ENCODE measurements at places on chromosomes 6 and 20.
A peak's percentile ranks its signal among the peaks of the same experiment; 100 is the strongest.

DNA sequence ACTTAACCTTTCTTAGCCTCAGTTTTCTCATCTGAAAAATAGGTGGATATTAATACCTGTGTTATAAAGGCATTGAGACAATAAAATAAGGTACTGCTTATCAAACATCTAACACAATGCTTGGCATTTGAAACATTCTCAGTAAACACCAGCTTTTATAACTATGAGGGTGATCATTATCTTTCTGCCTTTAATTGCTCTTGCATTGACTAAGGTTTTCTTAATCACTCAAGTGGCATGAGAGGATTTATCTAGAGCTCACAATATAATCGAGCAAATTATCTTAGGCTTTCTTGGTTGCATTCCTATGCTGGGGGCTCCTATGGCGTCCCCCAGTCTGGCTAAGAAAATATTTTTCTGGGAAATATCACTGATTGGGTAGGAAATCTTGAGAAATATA, 716.4 kb upstream of the MARCKS start:
- no peak for DNase-seq

DNA sequence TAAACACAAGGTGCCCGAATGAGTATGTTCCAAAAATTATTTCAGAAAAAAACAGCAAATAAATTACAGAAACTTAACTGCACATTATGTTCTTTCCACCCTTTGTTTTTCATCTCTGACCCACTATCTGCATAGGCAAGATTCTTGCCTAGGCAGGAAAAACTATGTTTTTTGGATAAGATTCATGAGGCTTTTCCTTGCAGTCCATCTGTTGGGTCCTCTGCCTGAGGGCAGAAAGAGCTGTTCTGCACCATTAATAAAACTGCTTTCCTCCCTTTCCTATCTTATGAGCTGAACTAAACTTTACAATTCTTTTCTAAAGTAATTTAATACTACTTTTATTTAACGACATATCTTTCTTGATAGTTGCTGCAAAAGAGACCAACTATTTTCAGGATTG, 21.1 kb downstream of the ENPP1 start:
- DNase-seq = no peak

GRCh38 chr20:25036331-25036936, 21.5 kb downstream of the ACSS1 start:
- no peak for DNase-seq

DNA sequence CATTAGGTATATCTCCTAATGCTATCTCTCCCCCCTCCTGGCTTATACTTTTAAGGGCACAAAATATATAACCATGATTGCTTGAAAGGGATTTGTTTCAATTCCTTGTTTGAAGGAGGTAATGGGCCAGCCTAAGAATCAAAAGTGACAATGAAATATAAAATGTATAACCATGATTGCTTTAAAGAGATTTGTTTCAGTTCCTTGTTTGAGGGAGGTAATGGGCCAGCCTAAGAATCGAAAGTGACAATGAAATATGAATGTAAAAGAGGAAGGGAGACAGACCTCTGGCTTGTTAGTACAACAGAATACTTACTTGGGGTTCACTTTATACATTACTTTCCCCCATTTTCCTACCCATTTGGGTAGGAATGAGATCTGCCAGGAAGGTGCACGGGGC, 55.5 kb downstream of the FOXC1 start:
- no peak for DNase-seq

- DNase-seq = no peak
These were observed 78.6 kb upstream of the PTPRK start for GRCh38 chr6:128599036-128599435.

GRCh38 chr6:56507517-56507916, 135.2 kb downstream of the DST start:
- DNase-seq = no peak

DNA sequence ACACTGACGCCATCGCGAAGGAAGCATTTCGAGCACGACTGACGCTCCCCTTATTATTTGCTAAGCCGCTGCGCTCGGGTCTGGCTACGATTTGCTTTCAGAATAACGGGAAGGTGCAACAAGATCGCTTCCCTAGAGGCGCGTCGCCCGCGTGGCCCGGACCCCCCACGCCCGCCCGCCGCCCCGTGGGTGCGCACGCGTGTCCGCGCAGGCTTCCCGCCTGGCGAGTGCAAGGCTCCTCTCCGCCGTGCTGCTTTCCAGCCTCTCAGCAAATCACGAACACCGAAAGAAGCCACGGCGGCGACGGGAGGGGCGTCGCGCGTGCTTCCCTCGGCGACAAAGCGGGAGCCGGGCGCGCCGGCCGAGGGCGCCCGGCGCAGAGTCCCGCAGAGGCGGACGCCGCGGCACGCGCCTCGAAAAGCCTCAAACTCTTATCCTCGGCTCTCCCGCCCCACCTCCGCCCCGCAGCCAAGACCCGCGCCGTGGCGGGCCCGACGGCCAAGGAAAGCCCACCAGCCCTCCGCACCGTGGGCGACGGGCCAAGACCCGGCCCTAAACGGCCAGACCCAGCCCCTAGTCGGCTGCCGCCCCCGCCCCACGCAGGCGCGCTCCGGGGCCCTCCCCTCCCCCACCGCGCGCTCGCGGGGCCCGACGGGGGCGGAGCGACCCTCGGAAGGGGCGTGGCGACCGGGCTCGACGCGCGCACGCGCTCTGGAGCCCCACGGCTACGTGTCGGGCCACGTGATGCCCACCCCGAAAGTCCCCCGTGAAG, 987 bp upstream of the QKI start:
- peak; percentile 35 for DNase-seq

GRCh38 chr6:132797951-132798868, at the start of gene SLC18B1:
SLC18B1 (minus strand) TSS chr6:132798637; CDS start chr6:132798456, 181 bp downstream.
- DNase-seq = peak; percentile 48

GRCh38 chr6:144104898-144105487, 9.6 kb upstream of the SF3B5 start:
- peak; percentile 51 for DNase-seq

DNA sequence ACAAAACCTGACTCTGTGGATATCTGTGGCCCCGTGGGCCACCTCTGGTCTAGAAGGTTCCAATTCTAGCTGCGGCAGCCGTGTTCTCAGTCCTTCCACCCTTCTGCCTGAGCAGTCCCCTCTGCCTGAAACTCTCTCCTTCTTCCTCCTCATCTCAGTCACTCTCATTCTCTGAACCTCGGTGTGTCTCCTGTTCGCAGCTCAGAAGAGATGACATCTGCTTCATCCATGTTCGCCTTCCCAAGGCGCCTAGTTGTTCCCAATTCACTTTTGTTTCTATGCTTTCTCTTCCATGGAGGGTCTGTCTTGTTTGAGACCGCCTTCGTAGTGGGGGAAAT, 95.5 kb downstream of the CEBPB start:
- DNase-seq = no peak

GRCh38 chr6:124223611-124224345, 420.1 kb downstream of the NKAIN2 start:
- no peak for DNase-seq

- no peak for DNase-seq
These were observed 229.2 kb upstream of the ZFP64 start for GRCh38 chr20:52420805-52421204.

DNA sequence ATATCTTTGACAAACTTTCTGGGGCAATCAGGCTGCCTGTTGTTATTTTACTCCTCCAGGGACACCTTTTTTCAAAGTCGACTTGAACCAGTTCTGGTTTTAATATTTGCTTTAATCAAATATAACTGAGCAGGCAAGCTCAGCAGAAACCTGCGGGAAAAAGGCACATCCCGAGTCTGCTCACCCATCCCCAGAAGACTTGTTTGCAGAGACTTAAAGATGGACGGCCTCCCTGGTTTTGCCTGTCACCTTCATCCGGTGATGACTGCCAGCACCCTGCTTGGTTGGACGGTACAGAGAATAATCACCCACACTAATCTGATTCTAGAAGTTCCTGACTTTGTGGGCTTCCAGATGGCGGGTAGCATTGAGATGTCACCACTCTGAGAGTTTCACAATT, 36.8 kb downstream of the PPP1R3G start:
- DNase-seq = no peak

DNA sequence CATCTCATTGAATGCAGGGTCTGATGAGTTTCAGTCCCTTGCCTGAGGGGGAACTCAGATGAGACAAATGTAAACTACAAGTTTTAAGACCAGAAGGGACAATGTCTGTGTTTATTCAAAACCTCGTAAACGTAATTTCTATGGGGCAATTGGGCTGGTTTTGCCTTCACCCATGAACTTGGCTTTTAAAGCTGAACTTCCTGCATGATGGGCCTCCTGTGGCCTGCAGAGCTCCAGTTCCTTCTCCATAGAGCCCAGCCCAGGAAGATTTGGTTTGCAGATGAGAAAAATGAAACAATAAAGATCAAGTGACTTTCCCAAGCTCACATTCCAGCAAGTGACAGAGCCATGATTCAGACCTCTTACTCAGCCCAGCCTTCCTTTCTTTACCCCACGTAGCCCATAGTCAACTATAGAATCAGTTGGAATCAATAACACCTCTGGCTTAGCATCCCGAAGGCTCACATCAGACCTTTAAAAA, 612.3 kb downstream of the UTRN start:
- no peak for DNase-seq

DNA sequence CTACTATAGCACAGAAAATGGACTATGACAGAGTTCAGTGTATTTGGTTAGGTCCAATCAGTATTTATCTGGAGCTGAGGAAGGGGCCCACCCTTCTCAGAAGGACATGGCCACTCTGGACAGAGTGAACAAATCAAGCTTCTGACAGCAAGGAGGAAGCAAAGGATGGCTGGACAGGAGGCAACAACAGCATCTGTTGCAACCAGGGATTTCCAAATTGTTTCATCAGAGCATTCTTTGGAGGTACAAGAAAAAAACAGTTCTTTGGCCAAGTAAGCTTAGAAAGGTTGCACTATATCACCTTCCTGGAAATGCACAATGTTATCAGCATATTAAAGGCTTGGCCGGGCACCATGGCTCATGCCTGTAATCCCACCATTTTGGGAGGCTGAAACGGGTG, 118.7 kb upstream of the SLC22A16 start:
- DNase-seq = no peak

DNA sequence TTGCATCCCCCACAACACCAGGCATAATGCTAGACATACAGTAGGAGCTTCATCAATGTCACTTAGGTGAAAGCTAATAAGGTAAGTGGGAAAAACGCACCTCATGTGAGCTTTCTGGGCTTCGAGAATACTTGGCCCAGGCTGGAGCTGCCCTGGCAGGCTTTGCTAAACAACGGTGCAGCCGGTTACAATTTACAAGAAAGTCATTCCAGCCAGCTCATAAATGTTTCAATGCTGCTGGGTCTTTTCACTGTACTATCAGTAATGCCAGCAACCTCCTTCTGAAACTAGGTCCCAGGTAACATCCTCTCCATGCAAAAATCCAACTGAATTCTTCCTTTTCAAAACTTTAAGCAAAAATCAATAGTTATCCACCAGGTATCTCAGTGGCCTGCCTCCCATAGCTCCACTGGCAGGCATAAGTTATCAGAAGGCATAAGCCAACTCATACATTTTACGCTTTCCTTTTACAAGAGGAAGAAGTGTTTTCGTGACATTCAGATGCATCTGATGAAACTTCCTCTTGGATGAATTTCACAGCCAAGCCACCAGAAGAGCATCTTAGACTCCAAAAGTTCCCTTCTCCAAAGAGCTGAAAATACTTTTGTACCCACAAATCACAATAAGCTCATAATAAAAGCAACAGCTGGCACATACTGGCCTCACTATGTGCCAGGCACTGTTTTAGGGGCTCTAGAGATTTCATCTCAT, 56.3 kb downstream of the RTN4IP1 start:
- DNase-seq = no peak

Measured in NCI-H187 (cell line).